Mesothelial cell of epicardium (in vitro differentiated cells): ENCODE measurements at places on chromosomes 5 and 9. TPM values are rescaled to one million over a fixed set of nuclear protein-coding genes. Genes with fewer than 3 reads are reported as not detected.

DNA sequence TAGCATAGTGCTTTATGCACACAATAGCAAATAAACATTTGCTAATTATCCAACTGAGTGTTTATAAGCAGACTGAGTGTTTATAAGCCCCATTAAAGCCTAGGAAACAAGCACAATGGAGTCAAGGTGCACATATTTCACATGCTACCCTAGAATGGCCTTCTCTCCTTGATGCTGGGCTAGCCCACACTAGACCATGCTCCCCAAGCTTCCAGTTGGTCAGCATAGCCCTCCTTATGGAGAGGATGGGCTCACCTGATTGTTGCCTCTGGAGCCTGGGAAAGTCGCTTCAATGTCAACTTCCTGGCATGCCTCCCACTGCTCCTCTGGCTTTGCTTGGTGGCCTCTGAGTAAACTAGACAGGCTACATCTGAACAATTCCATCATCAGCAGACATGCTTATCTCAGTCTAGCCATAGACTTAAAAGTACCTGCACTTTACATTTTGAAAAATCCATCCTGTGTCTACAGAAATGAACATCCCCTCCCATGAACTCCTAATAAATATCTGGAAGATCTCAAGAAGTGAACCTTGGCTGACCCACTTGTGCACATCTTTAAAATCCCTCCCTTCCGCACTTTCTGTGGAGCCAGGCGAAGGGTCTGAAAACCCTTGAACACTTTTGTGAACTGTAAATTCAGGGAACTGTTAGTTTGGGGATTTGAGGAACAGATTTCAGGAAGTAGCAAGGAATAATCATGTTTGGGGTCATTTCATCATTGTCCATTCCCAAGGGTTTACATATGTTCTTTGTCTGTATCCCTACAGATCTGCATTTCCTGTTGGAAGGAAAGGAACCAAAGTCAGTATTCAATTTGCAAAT, 486.6 kb downstream of the ARHGEF28 start:
- H3K27ac ChIP-seq: peak overlapping the region; percentile 87
- no peak for DNase-seq
- H3K36me3 ChIP-seq: no peaks in the 10 kb centered on the region

The NTRK2 gene
- 63.4 to 67.5 TPM (median 65.0 TPM) in 3 replicates for total RNA-seq

The OLFML2A gene
- 36.1 to 37.4 TPM (median 37.1 TPM) in 3 replicates for total RNA-seq

- H3K27me3 ChIP-seq: peaks cover 18% of the 10 kb centered on the region
- no peak overlapping the region for H3K27ac ChIP-seq
Measured at GRCh38 chr9:69900406-69900805, 79.8 kb downstream of the CFAP95 start.

The PPP1R2B gene
- total RNA-seq: 0.11 TPM in 1 of 3 replicates, not detected in the others

The KIF4B gene
- 0.07 to 0.11 TPM in 2 of 3 replicates, not detected in the other for total RNA-seq

GRCh38 chr9:19619221-19619620, 169.6 kb downstream of the SLC24A2 start:
- H3K4me3 ChIP-seq: no peak overlapping the region
- H3K27ac ChIP-seq: no peak overlapping the region
- no peaks in the 10 kb centered on the region for H3K36me3 ChIP-seq
- no peak for DNase-seq
